ENCODE measurements at places on chromosomes 2 and 18.

DNA sequence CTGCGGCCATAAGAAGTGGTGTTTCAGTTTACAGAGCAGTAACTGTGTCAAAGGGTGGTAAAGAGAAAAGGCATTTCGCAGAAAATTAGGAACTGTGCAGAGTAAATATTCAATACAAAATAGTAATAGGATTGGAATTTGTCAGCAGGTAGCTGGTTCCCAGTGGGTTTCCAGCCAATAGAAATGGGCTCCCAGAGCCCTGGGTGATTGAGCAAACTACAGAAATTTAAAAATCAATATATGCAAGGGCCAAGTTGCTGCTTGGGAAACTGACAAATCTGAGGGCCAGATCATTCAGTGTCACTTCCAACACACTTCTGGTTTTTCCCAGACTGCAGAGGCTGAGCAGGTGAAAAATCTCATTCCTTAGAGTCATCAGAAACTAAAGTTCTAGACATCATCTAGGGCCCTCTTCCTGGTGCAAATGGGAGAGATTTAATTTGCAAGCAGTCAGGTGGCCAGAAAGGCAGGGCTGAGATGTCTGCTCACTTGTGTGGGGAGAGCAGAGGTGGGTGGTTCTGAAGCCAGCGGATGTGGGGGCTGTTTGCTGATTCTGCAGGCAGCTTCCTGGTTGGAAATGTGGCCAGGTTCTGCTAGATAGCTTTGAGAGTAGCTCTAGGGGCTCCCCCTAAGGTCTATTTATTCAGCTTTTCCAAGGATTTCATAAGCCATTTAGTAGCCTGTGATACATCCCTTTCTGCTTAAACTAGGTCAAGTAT, 182.4 kb downstream of the NCK2 start:
- no peak for DNase-seq

DNA sequence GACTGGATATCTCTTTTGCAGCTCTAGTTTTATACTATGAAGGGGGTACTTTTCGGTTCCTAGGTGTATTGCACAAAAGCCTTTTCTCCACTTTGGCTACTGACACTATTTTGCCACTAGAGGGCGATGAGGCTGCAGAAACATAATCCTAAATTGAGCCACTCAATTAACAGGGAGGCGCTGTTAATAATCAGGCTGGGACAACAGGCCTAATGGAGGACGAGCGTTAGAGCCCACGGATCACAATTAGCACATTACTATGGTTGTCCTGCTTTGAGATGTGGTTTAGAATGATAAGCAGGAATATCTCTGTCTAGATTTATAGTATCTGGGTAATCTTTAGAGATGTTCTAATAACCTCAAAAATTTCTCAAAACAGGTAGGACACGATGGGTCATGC, 62.2 kb upstream of the PMAIP1 start:
- DNase-seq: peak; percentile 85

DNA sequence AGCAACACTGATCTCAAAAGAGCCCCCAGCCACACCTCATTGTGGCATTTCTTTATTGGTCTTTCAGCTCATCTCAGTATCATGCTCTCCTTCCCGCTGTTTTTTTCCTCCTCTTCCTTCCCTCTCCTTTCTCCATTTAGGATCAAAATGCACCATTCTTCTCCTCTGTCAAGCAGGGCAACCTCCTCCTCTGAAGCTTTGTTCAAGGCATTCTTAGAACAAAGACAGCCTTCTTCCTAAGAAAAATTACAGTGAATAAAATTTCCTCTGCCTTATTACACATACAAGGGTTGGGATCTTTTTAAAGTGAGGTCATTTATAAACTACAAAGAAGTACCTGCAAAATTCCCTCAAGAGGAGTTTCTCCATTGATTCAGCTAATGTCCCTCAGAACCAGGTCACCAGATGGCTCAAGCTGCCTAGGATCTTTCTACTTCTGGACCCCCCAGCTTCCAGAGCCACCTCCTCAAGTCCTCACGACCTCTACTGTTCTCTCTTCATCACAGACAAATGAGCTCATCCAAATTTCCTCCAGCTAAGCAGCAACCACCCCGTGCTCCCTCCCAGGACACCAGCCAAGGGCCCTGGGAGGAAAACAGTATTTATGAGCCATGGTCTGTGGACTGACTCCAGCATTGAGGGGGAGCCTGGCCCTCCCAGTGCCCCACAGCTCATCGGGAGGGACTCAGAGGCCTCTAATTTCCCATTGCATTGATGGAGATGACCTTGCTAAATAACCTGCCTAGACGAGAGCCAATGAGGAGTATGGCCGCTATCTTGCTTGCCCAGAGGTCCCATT, 18.0 kb downstream of the SFXN5 start:
- DNase-seq: no peak

DNA sequence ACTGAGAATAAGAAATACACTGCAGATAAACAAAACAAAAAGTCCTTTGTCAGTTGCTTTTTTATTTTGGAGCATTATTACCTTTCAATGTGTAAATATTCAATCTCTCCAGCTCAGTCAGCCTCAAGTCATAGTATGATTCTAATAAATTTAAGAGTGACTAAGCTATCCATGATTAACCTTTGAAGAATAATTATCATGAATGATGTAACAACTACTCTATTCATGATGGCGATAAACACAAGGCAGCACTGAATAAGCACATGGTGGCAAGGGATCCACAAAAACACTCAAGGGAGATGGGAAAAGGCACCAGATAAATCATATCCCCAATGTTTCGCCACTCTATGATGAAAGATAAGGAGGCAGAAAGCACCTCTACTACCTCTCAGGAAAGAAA, 67.0 kb downstream of the MAP4K3 start:
- DNase-seq: no peak

DNA sequence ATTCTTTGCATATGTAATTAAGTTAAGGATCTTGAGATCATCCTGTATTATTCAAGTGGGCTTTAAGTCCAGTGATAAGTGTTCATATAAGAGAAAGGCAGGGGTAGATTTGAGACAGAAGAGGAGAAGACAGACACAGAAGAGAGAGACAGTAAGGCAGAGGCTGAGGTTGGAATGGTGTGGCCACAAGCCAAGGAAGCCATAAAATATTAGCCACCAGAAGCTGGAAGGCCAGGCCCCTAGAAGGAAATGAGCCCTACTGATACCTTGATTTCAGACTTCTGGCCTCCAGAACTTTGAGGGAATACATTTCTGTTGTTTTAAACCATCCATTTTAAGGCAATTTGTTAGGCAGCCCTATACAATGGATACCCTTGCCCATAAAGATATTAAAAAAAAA, 66.9 kb upstream of the DLX2 start:
- DNase-seq: no peak

DNA sequence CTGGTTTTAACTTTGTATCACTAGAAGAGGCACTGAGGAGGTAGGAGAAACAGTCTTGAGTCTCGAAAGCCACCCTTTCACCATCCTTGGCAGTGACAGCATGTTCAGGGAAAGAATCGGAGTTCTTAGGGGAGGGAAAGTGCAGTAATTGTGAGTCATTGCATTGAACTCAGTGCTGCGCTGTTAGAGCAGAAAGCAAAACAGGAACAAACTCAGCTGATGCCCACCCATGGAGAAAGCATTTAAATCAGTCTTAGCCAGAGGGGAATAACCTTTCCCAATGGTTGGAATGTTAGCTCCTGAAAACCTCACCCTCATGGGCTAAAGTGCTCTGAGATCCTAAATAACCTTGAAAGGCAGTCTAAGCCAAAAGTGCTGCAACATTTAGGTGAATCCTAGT, 845.6 kb upstream of the CNTNAP5 start:
- no peak for DNase-seq

DNA sequence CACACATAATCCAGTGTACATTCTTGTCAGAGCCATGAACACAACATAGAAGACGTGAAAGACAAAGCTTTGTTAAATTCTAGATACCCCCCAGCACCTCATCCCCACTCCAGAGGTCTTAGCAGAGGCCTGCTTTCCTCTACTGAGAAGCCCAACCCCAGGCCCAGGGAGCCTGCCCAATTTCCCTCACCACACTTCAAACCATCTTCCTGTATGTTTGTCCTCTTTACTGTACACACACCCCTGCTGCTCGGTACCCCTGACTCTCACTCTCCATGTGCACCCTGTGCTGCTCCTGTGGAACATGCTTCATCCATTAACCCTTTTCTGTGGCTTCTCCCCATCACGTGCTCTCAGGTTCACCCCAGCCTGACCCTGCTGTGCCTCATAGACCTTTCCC, 37.2 kb downstream of the BOLA3 start:
- DNase-seq: no peak

DNA sequence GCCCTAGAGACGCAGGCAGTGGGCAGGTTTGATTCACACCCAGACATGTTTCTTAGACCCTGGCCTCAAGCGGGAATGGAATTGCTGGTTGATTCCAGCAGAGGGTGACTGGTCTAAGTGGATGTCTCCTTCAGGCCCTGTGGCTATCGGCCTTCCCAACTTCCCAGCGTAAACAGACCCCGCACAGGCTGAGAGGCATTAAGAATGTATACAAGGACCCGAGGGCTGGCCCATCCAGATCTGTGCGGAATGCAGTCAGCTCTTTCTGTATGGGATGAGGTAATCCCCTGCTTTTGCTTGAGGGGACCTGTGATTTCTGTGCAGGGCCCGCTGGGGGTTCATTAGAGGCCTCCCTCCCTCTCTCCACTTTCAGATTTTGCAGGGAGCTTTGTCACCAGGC, 6.5 kb downstream of the ACKR3 start:
- DNase-seq: no peak

DNA sequence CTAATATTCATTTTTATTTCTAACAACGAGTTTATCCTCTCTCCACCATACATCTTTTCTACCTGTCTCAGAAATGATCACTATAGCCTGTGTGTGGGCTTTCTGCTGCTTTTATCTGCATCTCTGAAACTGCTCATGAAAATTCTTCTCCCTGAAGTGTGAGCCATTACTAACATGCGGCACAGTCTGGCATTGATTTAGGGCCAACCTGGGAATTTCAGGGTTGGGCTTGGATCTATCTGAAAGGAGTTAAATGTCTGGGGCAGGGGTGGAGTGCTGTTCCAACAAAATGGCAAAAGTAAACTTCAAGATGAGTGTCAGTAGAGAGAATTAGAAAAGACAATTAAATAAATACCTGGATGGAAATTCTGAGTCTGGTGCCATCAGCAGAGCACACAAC, 198.2 kb upstream of the OSR1 start:
- DNase-seq: no peak

DNA sequence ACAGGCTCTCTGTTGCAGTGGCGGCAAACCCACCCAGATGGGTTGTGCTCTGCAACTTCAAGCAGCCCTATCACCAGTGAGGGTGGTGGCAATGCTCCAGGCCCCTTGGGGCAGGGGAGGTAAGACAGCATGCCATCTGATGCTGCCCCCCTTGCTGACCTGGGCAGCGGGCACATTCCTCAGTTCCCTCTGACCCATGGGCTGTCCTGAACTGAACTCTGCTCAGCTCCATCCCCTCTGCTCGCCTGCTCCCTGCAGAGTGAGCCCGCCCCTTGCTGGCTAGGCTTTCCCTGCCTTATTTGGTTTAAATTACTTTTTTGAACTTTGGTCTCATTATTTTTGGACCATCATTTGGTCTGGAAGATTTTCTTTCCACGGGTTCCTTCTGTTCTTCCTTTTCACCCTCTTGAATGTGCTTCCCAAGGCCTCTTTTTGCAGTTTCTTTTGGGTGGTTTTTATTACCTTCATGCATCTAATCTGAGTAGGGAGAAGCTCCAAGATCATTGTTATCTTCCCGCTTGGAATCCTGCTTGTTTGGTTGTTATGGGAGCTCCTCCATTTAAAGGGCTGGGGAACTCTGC, 565.4 kb downstream of the TNS1 start:
- DNase-seq: no peak

- DNase-seq: no peak
Observed at GRCh38 chr2:143684551-143685320, 555.5 kb downstream of the ARHGAP15 start.

DNA sequence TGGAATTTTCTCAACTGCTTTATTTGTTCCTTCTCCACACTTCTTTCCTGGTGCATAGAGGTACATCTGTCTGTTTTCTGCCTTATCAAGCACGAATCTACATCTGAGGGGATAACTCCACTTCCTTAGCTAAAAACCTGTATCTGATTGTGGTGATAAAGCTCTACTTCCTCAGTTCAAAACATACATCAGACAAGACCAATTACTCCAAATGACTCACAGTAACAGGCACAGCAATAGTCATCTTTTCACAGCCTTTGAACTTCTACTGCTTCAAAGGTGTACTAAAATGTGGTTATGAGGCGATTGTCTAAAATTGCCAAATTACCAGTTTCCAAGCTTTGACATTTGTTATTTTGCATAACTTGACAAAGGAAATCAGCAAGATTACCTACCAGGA, 803.6 kb upstream of the ZEB2 start:
- DNase-seq: no peak

GRCh38 chr2:33441235-33441810, 35.1 kb upstream of the RASGRP3 start:
- DNase-seq: peak; percentile 61

GRCh38 chr18:35515460-35516130, 17.8 kb upstream of the INO80C start:
- DNase-seq: no peak

GRCh38 chr2:56184500-56185011, 766 bp downstream of the CCDC85A start:
- DNase-seq: no peak

- no peak for DNase-seq
Observed at GRCh38 chr2:23137166-23137565, 247.8 kb upstream of the KLHL29 start.

GRCh38 chr2:221330436-221330835, 241.7 kb downstream of the EPHA4 start:
- no peak for DNase-seq

DNA sequence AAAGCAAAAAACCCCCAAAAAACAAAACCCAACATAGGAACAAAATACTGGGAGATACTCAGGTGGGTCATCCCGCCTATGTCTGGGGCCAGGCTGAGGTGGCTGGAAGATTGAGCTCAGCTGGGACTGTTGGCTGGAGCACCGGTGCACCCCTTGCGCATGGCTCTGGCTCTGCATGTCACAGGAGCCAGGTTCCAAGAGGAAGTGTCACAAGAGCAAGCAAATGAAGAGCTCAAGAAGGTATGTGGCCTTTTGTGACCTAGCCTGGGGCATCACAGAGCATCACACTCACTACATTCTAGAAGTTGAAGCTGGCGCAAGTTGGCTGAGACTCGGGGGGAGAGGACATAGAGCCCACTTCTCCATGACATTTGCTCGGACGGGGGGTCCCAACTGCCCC, 40.6 kb downstream of the PDCL3 start:
- no peak for DNase-seq

DNA sequence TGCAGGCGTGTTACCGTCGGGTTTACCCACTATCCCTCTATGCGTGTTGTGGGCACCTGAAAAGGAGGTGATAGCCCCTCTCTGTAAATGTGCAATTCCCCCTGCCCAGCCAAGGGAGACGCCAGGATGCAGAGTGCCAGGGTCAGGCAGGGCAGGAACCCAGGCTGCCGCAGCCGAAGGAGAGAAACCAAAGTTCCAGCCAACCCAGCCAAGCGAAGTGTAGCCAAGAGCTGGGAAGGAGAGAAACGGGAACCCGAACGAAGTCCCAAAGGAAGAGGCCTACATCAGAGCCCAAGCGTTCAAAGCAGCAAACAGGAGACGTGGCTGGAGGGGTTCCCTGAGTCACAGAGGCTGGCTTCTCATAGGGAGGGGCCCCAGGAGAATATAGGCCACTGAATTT, 24.2 kb upstream of the SPR start:
- DNase-seq: no peak

- no peak for DNase-seq
Observed at GRCh38 chr18:30150586-30151250, 891.8 kb downstream of the DSC3 start.
